ENCODE measurements at places on chromosomes 6 and 20. TPM values are rescaled to one million over a fixed set of nuclear protein-coding genes. Genes with fewer than 3 reads are reported as not detected.
A peak's percentile ranks its signal among the peaks of the same experiment; 100 is the strongest.

Gene TSBP1
- not detected for total RNA-seq

DNA sequence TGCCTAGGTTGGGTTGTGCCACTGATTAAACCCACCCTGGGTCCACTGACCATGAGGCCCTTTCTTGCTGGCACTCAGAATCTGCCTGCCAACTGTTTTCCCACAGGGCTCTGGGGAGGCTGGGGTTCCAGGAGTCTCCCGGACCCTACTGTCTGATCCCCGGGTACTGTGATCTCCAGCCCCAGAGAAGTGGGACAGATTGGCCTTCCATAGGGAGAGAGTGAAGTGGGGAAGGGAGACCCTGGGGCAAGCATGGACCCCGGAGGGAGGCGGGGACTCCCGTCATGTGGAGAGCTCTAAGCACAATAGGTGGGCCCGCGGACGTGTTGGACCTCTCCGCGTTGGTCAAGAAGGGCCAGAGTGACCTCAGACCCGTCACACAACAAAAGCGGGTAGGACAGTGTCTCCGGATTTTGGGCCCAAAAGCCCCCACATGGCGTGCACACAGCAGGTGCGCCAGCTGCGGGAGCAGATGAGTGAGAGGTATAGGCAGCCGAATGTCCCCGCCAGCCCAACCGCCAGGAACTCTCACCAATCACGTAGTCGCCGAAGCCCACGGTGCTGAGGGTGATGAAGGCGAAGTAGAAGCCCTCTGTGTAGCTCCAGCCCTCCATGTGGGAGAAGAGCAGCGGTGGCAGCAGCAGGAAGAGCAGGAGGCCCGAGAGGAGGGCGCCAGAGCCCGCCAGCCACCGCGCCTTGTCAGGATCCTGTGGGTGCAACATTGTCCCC lies 10.6 kb downstream of the KCNK17 start:
- no peaks in the 10 kb centered on the region for H3K36me3 ChIP-seq
- no peak overlapping the region for H3K4me3 ChIP-seq
- DNase-seq = no peak
- peaks cover 4% of the 10 kb centered on the region for H3K4me1 ChIP-seq
- peaks cover 9% of the 10 kb centered on the region for H3K27me3 ChIP-seq

- no peak overlapping the region for H3K4me3 ChIP-seq
- DNase-seq = no peak
- H3K27ac ChIP-seq = no peak overlapping the region
- H3K36me3 ChIP-seq = no peaks in the 10 kb centered on the region
- no peaks in the 10 kb centered on the region for H3K27me3 ChIP-seq
These were observed 140.4 kb upstream of the CENPW start for GRCh38 chr6:126199466-126199865.

DNA sequence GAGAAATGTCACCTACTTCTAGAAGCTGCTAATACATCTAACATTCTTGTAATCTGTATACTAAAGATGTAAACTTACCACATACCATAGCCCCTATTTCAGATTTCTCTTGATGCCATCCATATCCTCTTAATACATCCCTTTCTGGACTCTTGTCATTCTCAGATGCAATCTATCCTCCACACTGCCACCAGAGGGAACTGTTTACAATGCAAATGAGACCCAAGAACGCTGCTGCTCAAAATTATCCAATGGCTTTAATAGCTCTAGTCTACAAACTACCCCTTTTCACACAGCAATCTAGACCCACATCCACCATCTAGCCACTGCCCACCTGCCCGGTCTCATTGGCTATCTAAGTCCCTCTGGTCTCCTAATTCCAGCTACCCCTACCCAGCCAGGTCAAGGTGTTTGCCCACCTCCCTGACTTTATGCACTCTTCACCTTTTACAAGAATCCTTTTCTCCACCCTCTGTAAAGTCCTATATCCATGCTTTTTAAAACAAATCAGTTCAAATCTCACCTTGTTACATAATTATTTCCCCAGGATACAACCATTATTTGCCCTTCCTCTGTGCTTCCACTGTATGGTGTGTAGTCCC lies 14.8 kb downstream of the FAXC start:
- peak; percentile 60 for DNase-seq
- H3K36me3 ChIP-seq = no peaks in the 10 kb centered on the region
- no peak overlapping the region for H3K27ac ChIP-seq
- no peaks in the 10 kb centered on the region for H3K27me3 ChIP-seq
- H3K4me1 ChIP-seq = peaks cover 6% of the 10 kb centered on the region
- no peak overlapping the region for H3K4me3 ChIP-seq

DNA sequence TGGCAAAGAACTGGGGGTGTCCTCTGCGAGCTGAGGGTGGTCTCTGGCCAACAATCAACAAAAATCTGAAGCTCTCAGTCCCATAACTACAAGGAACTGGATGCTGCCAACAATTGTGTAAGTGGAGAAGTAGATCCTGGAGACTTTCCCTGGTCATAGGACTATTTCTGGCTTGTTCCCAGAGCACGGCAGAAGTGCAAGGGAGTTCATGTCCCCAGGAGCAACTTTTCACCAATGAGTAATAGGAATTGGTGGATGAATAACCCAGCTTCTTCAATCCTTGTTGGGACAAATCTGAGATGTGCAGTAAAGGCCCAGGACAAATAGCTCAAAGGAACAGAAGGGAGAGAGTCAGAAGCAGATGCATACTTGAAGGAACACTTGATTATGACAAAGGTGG lies 95.5 kb downstream of the QRSL1 start:
- H3K4me3 ChIP-seq = no peak overlapping the region
- H3K27ac ChIP-seq = no peak overlapping the region
- DNase-seq = no peak
- H3K36me3 ChIP-seq = no peaks in the 10 kb centered on the region
- no peaks in the 10 kb centered on the region for H3K4me1 ChIP-seq
- H3K27me3 ChIP-seq = no peaks in the 10 kb centered on the region

Gene ASIP
- total RNA-seq = not detected

- H3K4me1 ChIP-seq = no peaks in the 10 kb centered on the region
- H3K27me3 ChIP-seq = peaks cover 3% of the 10 kb centered on the region
- H3K27ac ChIP-seq = no peak overlapping the region
- no peaks in the 10 kb centered on the region for H3K36me3 ChIP-seq
- no peak for DNase-seq
These were observed 179.7 kb downstream of the DLL1 start for GRCh38 chr6:170111141-170111664.

DNA sequence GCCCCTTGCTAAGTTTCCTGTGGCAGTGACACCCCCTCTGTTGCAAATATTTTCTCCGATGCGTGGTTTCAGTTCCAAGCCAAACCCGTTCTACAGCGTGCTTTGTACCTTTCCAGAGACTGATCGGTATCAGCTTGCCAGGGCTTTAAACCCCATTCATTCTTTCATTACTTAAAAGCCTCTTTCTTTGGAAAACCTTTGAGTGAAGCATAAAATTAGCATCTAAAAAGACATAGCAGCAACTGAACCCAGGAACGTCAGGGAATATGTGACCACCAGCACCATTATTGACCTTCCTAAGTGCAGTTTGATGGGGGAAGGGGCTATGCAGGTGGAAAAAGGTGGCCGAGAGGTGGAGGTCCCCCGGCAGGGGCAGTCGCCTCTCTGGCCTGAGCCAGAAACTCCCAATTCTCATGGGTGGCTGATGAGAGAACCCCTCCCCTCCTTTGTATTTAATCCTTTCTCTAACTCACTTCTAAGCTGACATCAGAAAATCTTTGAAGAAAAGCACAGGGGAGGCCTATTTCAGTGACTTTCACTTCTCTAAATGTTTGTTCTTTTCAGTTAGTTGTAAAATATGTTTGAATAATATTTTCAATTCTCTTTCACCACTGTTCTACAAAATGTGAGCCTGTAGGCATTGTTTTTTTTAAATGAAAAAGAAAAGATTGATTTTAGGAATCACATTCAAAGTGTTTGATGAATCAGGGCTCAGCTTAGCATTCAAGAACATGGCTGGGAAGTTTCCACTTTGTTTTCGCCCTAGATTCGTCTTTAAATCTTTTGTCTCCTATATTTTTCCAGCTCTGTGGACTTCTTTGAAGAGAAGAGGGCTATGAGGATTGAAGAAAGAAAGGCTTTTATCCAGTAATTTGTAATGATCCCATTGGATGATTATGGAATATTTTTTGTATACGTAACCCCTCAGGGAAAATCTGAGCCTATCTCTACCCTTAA lies 89.2 kb downstream of the RSPH3 start:
- H3K4me1 ChIP-seq = peaks cover 12% of the 10 kb centered on the region
- peaks cover 5% of the 10 kb centered on the region for H3K27me3 ChIP-seq
- H3K4me3 ChIP-seq = no peak overlapping the region
- peaks cover 9% of the 10 kb centered on the region for H3K36me3 ChIP-seq

Gene SLC22A3
- total RNA-seq = not detected

DNA sequence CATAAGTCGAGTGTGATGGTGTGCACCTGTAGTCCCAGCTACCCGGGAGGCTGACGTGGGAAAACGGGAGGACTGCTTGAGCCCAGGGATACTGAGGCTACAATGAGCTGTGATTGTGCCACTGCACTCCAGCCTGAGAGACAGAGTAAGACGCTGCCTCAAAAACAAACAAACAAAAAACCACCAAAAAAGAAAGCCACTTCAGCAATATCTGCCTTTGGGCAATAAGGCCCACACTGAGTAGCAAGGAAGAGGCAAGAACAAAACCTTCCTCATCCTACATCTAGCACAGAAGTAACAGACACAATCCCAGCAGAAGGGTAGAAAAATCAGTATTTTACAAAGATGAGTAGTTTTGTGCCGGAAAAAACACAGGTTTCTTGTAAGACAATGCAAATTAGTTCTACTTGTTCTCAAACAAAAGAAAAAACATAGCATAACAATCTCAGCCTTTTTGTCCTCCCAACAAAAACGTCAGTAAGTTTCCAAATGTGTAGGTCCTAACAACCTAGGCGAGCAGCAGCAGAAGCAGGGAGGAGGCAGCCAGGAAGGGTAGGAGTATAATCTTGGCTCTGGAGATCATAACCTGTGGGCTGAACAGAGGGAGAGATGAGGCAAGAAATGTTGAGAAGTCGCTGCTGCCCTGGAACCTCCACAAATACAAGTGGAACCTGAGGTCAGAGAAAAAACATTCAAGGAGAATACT lies 5.7 kb downstream of the PPP1R10 start:
- peaks cover 19% of the 10 kb centered on the region for H3K27me3 ChIP-seq
- peaks cover 71% of the 10 kb centered on the region for H3K36me3 ChIP-seq
- peak overlapping the region; percentile 70 for H3K27ac ChIP-seq
- DNase-seq = no peak
- peaks cover 74% of the 10 kb centered on the region for H3K4me1 ChIP-seq
- no peak overlapping the region for H3K4me3 ChIP-seq

GRCh38 chr20:21534453-21534852 lies 20.6 kb upstream of the NKX2-2 start:
- no peak overlapping the region for H3K4me3 ChIP-seq
- no peak for DNase-seq
- H3K4me1 ChIP-seq = no peaks in the 10 kb centered on the region
- H3K36me3 ChIP-seq = no peaks in the 10 kb centered on the region

DNA sequence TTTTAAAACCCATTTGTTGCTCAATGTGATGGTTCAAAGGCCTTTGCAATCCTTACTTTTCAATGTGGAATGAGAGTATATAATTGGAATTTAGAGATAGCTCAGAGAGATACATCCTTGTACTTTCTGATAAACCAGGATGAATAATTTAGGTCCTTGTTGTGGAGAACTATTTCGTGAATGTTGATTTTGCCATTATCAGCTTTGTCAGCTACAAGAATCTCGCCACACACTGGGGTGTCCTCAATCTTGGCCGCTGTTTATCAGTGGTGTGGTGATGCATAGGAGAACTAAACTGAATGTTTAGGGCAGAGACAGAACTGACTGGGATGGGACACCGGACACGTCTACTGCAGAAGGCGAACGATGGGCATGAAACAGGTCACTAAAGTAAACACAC lies 111.2 kb upstream of the SLC35B3 start:
- H3K27me3 ChIP-seq = no peaks in the 10 kb centered on the region
- H3K27ac ChIP-seq = no peak overlapping the region
- no peak overlapping the region for H3K4me3 ChIP-seq
- no peak for DNase-seq
- no peaks in the 10 kb centered on the region for H3K36me3 ChIP-seq

Gene TRIM31
- total RNA-seq = not detected

DNA sequence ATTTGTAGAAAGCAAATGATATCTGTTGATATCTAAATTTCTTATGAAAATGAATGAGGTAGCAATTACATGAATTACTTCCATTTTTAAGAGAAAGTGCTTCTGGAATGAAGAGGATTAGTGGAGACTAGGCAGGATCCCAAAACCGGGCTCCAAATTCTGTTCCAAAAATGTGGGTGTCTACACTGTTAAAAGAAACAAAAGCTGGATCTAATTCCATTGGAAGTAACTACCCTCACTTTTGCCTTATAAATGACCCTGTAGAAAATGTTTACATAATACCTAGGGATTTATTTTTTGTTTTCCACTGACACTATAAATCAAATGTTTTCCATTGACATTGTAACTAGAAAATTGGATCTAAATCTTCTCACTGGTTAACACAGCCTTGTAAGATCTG lies 454.9 kb upstream of the JARID2 start:
- H3K27me3 ChIP-seq = peaks cover 1% of the 10 kb centered on the region
- no peak for DNase-seq
- no peaks in the 10 kb centered on the region for H3K36me3 ChIP-seq

GRCh38 chr6:158231551-158232315 lies 63.6 kb downstream of the GTF2H5 start:
- peak overlapping the region; percentile 88 for H3K4me3 ChIP-seq
- H3K27me3 ChIP-seq = no peaks in the 10 kb centered on the region
- peak overlapping the region; percentile 88 for H3K27ac ChIP-seq
- H3K4me1 ChIP-seq = peaks cover 40% of the 10 kb centered on the region
- DNase-seq = peak; percentile 51
- peaks cover 5% of the 10 kb centered on the region for H3K36me3 ChIP-seq

DNA sequence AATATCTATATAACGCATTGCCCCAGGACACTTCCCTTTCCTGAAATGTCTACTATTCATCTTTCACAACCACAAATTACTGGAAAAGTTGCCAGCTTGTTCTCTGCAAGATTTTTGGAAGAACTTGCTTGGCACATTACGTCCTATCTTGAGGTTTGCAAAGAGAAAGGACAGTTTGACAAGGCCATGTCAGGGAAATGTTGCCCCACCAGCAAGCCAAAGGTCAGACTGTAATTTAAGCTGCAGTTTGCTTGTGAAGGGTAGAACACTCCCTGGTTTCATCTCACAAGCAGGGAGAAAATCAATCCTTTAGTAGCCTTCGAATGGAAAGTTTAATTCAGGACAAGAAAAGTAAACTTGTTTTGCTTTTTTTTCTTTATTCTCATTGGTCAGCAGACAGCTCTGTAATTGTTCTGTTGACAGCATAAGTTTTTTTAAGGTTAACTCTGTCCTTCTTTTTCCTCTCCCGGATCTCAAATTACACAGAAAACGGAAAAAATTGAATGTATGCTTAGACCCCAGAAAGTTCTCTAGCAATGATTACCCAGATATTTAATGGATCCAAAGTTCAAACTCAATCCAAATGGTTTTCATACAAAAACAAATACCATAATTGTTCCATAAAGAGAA lies 541.8 kb upstream of the NRSN1 start:
- no peak for DNase-seq
- H3K27ac ChIP-seq = no peak overlapping the region
- H3K27me3 ChIP-seq = no peaks in the 10 kb centered on the region
- no peaks in the 10 kb centered on the region for H3K4me1 ChIP-seq
- H3K36me3 ChIP-seq = peaks cover 4% of the 10 kb centered on the region
- H3K4me3 ChIP-seq = no peak overlapping the region

Gene PEX7
- total RNA-seq = 7.0 TPM

All from HFFc6 (cell line).